ENCODE measurements at places on chromosomes 16 and 17.

DNA sequence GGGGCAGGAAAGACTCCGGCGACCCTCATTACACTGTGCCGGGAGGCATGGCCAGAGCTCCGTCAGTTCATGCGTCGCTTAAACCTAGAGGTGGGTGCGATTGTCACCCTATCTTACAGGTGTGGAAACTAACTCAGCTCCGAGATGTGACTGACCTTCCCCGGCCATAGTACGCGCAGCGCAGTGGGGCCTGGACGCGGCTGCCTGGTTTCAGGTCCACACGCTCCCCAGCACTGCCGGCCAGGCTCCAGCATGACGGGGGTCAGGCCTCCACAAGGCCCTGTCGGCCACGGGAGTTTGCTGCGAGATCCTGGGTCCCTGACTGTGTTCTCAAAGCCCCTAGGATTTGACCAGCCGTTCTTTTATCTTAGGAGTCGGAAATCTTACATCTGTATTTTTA is 34.4 kb downstream of the JPH3 start:
- DNase-seq, result no peak

DNA sequence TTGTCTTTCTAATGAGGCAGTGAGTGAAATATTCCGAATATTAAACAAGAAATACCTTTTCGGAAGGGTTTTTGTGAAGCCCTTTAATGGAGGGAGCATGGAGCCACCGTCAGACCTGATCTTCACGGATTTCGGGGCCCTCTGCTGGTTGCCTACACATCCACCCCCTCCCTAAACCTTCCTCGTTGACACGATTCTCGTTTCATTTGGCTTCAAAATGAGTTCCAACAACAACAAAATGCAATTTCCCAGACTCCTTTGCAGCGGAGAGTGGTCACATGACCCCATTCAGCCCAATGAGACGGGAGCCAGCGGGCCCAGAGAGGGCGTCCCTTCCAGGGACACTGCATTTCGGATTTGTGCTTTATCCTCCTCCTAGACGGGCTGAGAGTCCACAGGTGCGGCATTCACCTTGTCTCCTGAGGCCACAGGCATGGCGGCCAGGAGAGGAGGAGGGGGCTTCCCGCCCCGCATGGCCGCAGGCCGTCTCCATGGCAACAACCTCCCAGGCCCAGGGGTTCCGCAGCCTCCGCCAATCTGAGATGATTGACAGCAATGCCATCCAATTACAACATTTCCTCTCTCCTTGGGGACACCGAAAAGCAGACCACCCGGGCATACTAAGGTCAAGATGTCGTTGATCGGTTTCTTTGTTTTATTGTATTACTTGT is 259.8 kb downstream of the C16orf95 start:
- DNase-seq, result no peak

GRCh38 chr17:41689497-41690299 is 1.0 kb downstream of the EIF1 start:
- no peak for DNase-seq

DNA sequence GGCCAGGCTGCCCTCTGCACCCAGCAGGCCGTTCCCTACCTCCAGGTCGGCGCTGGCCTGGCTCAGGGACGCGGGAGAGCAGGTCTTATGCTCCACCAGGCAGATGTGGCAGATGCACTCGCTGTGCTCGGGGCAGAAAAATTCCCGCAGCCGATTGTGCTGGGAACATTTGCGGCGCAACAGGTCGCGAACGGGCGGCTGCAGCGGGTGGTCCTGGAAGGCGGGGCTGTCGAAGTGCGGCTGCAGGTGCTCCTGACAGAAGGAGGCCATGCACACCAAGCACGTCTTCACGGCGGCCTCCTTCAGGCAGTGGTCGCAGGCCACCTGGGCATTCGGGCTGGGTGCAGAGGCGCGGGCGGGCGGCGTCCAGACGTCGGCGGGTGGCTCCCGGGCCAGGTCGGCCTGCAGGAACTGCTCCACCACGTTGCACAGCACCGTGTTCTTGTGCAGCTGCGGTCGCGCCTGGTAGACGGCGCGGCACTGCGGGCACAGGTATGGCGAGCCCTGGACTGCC is 439 bp downstream of the TRIM25 start:
- DNase-seq, result no peak

DNA sequence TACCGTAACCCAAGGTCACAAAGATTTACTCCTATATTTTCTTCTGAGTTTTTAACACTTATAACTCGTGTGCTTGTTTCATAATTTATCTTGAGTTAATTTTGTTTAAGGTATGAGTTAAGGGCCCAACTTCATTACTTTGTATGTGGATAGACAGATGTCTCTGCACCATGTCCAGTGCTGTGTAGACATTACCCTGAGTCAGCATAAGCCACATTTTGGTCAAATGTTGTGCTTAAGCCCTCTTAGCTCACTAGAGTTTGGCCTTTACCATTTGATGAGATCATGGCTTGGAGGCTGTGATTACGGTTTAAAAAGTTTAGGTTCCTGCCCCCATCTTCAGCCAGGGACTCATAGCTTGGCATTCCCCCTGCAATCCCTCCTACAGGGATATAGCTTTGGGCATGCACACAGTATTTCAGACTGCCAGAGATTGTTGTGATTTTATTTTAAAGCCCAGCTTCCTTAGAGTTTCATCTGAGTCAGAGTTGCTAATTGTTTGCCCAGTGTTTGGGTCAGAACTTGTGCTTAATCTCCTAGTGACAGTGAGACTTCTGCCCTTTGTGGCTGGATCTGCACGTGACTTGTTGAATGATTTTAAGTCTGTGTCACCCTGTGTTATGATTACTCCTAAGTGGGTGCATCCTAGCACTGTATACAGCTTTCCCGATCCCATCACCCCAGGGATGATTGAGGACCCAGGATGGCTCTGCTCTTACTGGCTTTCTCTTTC is 393.1 kb downstream of the CNTNAP4 start:
- no peak for DNase-seq

DNA sequence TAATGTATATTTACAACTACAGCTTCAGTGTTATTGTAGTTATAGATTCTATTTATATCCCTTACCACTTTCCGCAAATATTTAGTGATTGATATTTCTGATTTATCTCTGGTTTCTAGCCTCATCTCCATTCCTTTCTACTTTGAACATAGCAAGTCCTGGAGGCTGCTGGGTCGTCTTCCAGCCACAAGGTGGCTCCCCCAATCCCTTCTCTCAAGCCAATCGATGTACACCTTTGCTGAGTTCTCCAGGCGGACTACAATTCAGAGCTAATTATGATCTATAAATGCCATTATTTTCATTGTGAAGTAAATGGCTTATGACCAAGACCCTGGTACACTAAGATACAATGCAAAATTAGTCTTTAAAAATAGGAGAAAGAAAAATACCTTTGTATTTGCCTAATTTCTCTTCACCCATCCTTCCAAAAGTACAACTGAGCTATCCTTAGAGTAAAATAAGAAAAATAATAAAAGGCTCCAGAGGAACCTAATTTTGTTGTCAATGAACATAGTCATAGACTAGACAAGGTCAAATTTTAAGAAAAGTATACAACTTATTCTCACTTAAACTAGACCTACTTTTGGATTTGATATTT is 122.1 kb downstream of the SKAP1 start:
- no peak for DNase-seq

GRCh38 chr16:11194913-11195312 is 61.1 kb downstream of the SOCS1 start:
- DNase-seq, result no peak

DNA sequence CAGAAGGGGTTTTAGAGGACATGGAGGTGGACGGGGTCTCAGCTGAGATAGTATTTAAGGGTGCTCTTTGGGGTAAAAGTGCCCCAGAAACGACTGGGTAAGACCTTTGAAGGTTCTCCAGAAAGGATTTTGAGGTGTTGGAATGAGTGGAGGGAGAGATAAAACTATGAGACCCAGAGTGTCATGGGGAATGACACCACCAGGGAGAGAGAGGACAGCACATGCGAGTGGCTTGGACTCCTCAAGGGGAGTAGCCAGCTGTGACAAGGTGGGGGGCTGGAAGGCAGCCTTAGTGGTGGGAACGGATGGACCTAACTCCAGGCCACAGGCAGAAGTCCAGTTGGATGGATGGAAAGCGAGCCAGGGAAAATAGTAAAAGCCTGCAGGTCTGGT is 19.2 kb upstream of the PITPNM3 start:
- no peak for DNase-seq

GRCh38 chr16:54051821-54052220 is 234.8 kb downstream of the IRX3 start:
- no peak for DNase-seq

DNA sequence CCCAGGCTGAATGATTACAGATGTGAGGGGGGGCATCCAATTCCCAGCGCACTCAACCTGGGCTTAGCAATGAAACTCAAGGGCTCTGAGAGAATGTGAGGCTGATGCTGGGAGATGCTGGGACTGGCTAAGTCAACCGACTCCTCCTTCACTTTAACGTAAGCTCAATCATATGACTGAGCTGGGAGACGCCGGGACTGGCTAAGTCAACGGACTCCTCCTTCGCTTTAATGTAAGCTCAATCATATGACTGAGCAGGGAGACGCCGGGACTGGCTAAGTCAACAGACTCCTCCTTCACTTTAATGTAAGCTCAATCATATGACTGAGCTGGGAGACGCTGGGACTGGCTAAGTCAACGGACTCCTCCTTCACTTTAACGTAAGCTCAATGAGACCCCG is 179.4 kb downstream of the VPS53 start:
- no peak for DNase-seq

DNA sequence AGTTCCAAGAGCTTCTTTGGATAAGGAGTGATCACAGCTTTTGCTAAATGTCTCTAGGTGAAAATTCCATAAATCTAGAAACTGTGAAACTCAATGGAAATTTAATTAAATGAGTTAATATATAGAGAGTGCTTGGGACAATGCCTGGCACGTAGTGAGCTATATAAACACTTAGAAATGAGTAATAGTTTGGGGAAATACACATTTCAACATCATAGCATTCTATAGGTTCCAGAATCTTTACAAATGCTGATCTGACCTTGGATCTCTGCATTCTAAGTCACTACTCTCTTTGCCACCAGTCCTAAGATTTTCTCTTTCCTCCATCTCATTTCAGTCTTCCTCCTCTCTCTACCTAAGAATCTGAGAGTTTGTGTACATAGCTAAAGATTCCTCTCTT is 175.6 kb downstream of the SOX9 start:
- DNase-seq, result no peak

- DNase-seq, result no peak
These were observed 38.5 kb upstream of the KIFC3 start for GRCh38 chr16:57840833-57841232.

DNA sequence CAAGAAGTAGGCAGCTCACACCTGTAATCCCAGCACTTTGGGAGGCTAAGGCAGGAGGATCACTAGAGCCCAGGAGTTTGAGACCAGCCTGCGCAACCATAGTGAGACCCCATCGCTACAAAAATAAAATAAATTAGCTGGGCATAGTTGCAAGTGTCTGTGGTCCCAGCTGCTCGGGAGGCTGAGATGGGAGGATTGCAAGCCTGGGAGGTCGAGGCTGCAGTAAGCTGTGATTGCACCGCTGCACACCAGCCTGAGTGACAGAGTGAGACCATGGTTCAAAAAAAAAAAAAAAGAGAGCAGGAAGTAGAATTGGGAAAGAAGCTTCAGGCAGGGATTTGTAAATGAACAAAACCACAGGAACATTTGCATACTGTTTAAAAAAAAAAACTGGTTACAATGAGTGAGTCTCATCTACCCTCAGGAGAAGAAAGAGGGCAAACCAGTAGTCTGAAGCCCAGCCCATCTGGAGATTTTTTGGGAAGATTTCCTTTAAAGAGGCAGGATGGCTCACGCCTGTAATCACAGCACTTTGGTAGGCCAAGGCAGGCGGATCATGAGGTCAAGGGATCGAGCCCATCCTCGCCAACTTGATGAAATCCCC is 7.9 kb downstream of the MPV17L start:
- no peak for DNase-seq

All from NCI-H446 treated with DMSO at 0.1 percent for 48 hours (cell line).